Fibroblast of skin of scalp (primary cell): ENCODE measurements at places on chromosomes 1 and 21.

- peak; percentile 43 for DNase-seq
These were observed 6.8 kb downstream of the SCYL3 start for GRCh38 chr1:169886931-169887330.

- DNase-seq = no peak
These were observed 1.8 kb upstream of the NFYC start for GRCh38 chr1:40689737-40690136.

DNA sequence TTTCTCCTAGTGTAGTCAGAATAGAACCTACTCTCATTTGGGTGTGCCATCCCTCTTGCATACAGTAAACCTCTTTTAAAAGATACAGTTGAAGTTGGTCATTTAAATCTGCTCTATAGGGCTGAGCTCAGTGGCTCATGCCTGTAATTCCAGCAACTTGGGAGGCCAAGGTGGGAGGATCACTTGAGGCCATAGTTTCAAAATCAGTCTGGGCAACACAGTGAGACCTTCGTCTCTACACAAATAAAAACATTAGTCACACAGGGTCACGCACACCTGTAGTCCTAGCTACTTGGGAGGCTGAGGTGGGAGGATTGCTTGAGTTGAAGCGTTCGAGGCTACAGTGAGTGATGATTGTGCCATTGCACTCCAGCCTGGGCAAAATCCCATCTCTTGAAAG is 183.8 kb downstream of the LHX8 start:
- no peak for DNase-seq

DNA sequence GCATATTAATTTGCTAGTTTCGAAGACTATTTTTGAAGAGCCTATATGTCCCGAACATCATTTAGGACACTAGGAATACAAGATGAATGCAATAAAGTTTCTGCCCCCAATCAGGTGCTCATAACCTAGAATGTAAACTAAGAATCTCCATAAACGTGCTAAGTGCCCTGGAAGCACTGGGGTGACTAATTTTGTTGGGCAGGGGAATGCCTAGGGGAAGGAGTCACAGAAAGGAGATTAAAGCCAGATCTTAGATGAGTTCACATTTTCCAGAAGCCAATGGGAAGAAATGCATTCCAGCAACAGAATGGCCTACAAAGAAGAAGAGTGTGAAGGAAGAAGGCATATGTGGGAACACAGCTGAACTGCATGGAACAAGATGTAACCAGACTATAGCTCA is 19.5 kb downstream of the SCYL3 start:
- DNase-seq = peak; percentile 90

DNA sequence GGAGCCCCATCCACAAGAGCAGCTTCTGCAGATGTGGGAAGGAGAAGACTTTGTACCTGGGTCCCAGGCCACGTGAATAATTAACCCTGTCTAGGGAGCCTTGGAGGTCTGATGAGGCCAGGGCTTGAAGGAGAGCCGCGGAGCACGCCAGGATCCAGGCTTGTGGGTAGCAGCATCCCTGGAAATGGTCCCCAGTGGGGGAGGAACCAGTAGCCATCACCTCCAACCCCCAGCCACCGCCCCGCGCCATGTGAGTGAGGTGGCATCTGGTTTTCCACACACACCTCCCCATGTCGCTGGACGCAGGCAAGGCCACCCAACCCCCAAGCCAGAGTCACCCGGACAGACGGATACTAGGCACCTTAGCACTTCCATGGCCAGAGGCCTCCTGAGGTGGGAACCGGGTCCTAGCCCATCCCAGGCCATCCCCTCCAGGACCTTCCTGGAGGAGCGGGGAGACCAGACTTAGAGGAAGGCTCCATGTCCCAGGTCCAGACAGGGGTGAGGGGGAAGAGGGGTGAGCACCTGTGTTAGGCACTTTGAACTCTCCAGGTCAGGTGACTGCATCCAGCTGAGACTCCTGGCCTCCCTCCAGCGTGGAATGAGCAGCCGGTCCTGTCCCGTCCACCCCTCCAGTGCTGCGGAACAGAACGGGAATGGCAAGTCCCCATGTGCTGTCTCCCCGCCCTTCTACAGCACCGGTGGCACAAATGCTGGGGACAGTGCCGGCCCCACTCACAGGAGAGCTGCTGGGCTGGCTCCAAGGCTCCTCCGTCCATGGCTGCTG is 53.2 kb downstream of the RIPK4 start:
- no peak for DNase-seq

DNA sequence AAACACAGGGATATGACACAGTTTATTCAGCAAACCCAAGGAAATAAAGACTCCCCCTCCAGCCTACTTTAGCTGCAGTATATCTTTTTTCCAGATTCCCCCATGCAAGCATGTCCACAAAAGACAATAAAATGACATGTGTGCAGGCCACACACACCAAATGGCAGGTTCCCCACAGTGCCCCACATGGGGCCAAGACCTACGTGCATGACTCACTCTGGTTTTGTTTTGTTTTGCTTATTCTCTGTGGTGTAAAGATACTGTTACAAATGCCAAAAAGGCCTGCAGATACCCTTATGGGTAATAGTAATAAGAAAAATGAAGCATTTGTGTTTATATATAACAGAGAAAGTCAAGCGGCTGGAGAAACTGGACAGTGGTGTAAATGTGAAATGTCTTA is 71.6 kb downstream of the RD3 start:
- DNase-seq = peak; percentile 74

DNA sequence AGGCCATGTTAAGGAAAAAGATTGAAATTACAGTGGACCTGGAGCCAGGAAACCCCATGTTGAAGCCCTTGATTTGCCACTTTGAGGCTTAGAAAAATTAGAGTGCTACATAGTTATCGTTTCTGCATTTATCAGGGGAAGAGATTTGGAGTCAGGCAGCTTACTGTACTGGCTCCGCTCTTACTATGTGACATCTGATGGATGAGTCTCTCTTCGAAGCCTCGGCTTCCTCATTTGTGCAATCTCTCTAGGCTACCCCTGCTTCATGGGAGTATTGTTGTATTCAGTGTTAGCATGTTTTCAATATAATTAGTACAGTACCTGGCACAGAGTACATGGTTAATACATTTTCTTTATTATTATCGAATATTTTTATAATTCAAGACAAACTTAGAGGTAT is 480.4 kb upstream of the USP24 start:
- no peak for DNase-seq

DNA sequence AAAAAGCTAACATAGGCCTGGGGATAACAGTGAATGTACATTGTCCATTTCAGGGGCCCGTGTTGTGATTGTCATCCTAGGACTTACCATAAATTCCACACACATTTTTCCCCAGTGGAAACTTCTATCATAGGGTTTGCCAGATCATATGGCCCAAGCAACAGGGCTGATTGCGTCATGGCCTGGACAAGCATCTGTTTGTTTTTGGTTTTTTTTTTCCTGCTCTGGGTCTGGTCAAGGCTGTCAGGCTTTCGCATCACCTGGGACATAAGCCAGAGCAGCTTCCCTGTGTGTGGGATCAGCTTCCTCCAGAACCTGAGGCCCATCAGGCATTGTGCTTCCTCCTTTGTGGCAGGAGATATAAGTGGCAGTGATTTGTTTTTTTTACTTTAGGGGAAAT is 598.5 kb upstream of the USP24 start:
- peak; percentile 58 for DNase-seq

DNA sequence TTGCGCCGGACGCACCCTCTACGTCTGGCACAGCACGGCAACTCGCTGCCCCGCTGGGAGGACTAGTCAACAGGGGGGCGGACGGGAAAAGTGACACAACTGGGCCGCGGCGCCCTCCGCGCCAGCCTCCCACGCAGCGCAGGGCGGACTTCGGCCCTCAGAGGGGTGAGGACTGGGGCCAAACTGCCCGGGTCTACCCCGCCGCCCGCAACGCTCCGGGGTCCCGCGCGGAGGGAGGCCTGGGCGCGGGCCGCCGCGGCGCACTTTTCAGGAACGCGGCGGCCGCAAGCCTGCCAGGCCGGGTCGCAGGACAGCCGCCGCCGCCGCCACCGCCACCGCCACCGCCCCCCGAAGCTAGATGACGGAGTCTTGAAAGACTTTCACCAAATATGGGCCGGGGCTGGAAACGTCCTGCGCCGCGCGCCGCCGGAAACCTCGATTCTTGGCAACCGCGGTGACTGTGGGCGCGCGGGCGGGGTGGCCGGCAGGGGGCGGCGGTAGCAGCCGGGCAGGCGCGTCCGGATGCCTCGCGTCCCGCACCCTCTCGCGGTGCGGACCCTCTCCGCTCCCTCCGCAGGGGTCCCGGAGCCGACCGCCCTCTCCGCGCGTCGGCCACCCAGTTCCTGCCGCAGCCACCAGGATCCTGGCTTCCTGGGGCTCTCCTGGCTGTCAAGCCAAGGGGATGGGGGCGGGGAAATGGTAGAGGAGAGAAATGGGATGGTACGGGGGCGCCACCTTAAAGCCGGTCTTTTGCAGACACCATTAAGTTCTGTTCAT is 3.7 kb upstream of the CCN1 start:
- peak; percentile 94 for DNase-seq
